ENCODE measurements at places on chromosomes 12 and 14. TPM values are rescaled to one million over a fixed set of nuclear protein-coding genes. Genes with fewer than 3 reads are reported as not detected.

Gene CCDC196
- total RNA-seq, result not detected

Gene RNASE7
- total RNA-seq, result not detected

Gene LRR1
- 4.6 TPM for total RNA-seq

Gene UNC119B
- total RNA-seq, result 11.5 TPM

Gene ACYP1
- 14.0 TPM for total RNA-seq

Gene ADAM21
- 0.38 TPM for total RNA-seq

Gene WNT1
- total RNA-seq, result not detected

Gene CACNA2D4
- 1.2 TPM for total RNA-seq

Gene STAT6
- 46.2 TPM for total RNA-seq

Gene ZFYVE21
- 50.5 TPM for total RNA-seq

Gene RIMKLB
- 14.0 TPM for total RNA-seq

Gene COX8C
- 1.3 TPM for total RNA-seq

Gene CPNE8
- total RNA-seq, result 7.2 TPM

Gene NOPCHAP1
- total RNA-seq, result 11.1 TPM

Gene KRT77
- total RNA-seq, result not detected

Gene NFATC4
- total RNA-seq, result 20.6 TPM

Gene NRL
- total RNA-seq, result 1.5 TPM

Gene ACOT6
- total RNA-seq, result not detected

Gene SSPN
- 67.4 TPM for total RNA-seq

Gene MUCL1
- not detected for total RNA-seq

Gene FAM222A
- total RNA-seq, result 20.0 TPM

Gene TM7SF3
- total RNA-seq, result 23.2 TPM

Gene OTX2
- total RNA-seq, result not detected

Gene LUM
- 115 TPM for total RNA-seq

Gene NANOG
- not detected for total RNA-seq

Gene KRT73
- total RNA-seq, result not detected

Gene KLRD1
- total RNA-seq, result 1.4 TPM

Gene CFL2
- 509 TPM for total RNA-seq

Gene DBX2
- total RNA-seq, result 0.14 TPM

Gene IFI27
- total RNA-seq, result 130 TPM

Gene MGAT4C
- total RNA-seq, result 5.4 TPM

Gene SLC5A8
- total RNA-seq, result not detected

Gene CEBPE
- total RNA-seq, result not detected

Gene AQP6
- not detected for total RNA-seq

Gene CACNB3
- total RNA-seq, result 4.8 TPM

Gene PTCSC3
- not detected for total RNA-seq

Gene CMA1
- 0.66 TPM for total RNA-seq

Gene DIO2
- 6.4 TPM for total RNA-seq

Gene RDH11
- 13.9 TPM for total RNA-seq

Gene SERPINA9
- not detected for total RNA-seq

Gene KRT78
- total RNA-seq, result not detected

Gene KRT6C
- total RNA-seq, result not detected

Gene KLRF1
- not detected for total RNA-seq

Gene SLC25A47
- total RNA-seq, result not detected

Gene BRF1
- 19.8 TPM for total RNA-seq

Gene P3H3
- 17.5 TPM for total RNA-seq

Gene FGD4
- 30.5 TPM for total RNA-seq

Gene JAG2
- total RNA-seq, result 26.1 TPM

Gene OAS1
- total RNA-seq, result 4.8 TPM

Gene SLC7A8
- 10.6 TPM for total RNA-seq

Gene GRIN2B
- 0.03 TPM for total RNA-seq

Gene GPR137C
- total RNA-seq, result 1.2 TPM

Gene HIF1A
- total RNA-seq, result 49.4 TPM

Data from left ventricle myocardium inferior (tissue), 1 donor.